GM12892 (cell line): ENCODE measurements at places on chromosomes 7 and 10.

GRCh38 chr10:70283445-70284399 is at the start of gene NPFFR1:
TSS of gene NPFFR1 (minus strand) at chr10:70284004. CDS start at chr10:70283676, 328 bp downstream.
- no peak for DNase-seq

GRCh38 chr7:28625432-28625831 is 213.1 kb downstream of the CREB5 start:
- DNase-seq: no peak

- no peak for DNase-seq
Measured at GRCh38 chr7:74199551-74200355, 10.1 kb upstream of the LAT2 start.

GRCh38 chr7:43742692-43743091 is 13.4 kb upstream of the COA1 start:
- no peak for DNase-seq

DNA sequence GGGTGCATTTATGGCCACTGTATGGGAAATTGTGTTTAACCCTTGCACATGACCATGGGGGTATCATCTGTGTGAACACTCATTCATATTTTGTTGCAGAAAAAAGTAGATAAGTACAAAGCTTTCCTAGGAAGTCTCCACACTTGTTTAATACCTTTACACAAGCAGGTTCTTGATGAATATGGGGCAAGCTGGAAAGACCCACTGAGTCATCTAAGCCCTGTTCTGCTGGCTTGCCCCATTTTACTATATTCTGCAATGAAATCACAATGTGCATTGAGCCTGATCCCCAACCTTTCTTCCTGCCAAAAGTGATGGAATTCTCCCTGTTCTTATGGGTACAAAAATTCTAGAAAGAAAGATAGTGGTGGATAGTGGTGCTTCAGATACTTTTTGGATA is 99.8 kb downstream of the CCDC71L start:
- no peak for DNase-seq

DNA sequence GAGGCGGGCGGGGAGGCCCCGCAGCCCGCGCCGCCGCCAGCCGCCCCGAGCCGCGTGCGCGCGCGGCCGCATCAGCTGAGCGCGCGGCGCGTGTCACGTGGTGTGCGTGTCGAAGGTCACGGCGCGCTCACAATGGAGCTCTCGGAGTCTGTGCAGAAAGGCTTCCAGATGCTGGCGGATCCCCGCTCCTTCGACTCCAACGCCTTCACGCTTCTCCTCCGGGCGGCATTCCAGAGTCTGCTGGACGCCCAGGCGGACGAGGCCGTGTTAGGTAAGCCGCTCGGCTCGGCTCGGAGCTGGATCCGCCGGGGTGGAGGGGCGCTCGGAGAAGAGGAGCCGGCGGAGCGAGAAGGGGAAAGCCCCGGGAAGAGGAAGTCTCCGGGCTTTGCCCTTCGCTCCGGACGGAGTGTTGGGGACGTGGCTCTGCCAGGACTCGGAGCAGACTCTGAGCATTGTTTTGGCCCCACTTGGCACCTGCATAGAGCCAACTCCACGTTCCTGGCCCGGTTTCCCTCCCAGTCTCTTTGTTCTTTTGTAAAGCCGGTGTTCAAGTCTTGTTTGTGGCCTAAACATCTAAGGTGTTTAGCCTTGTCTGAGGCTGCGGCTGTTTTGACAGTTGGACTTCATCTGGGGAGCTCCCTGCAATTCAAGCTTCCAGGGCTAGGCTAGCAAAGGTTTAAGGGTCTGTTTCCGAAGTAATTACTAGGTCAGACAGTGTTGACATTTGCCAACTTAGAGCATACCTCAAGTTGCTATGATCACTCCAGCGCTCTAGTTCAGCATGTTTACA is at the start of gene COMMD3:
Gene COMMD3 (plus strand): TSS at position 103 of the 790 bp plus-strand sequence. CDS start 30 bp downstream, at position 133.
- no peak for DNase-seq

DNA sequence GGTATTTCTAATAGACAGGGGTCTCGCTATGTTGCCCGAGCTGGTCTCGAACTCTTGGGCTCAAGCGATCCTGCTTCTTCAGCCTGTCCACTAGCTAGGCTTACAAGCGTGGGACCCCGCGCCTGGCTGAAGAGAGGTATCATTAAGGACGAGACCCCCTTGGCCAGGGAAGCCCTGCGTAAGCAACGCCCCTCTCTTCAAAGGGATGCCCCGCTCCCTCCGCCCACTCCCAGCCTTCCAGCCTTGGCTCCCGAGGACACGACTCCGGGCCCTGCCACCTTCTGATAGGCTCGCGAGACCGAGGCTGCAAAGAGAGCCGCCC is 220 bp upstream of the ZKSCAN5 start:
- peak; percentile 94 for DNase-seq

DNA sequence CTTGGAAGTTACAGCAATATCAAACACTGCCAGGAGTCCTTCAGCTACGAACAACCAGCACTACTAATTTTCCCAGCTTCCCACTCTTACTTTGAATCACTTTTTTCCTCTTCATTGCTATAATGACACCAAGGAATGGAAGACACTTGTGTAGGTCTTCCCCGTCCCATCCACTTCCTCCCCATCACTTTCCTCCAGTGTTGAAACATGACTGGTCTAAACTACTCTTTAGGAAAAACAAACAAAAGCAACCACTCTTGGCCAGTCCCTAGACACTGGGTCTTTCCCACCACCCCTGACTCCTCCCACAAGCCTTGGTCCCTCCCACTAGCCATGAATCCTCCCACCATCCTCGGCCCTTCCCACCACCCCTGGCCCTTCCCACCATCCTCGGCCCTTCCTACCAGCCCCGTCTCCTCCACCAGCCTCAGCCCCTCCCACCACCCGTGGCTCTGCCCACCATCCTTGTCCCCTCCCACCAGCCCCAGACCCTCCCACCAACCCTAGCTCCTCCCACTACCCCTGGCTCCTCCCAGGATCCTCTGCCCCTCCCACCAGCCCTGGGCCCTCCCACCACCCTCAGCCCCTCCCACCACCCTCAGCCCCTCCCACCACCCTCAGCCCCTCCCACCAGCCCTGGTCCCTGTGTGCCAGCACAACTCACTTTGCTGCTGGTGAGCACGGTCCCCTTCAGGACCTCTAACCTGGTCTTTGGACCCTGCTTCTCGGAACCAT is 68.5 kb downstream of the CXCL12 start:
- DNase-seq: no peak

GRCh38 chr10:124693396-124693795 is 50.8 kb downstream of the FAM53B start:
- no peak for DNase-seq

- no peak for DNase-seq
Measured at GRCh38 chr7:35657125-35657524, 37.8 kb downstream of the HERPUD2 start.

GRCh38 chr7:36925207-36925606 is 200.9 kb upstream of the AOAH start:
- DNase-seq: no peak

DNA sequence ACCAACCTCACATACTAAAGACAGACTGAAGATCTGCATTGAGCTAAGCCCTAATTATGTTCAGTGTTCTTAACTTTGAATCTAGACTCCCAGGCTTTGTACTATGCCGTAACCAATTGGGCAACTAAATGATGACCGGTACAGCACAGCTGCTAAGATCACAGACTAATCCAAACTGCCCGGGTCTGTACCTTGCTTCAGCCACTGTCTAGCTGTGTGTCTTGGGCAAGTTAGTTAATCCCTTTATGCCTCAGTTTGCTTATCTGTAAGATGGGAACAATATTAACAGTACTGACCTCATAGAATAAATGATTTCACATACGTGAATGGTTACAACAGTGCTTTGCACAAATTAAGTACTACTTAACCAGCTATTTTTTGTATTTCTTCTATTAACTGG is 205.8 kb upstream of the NFE2L3 start:
- no peak for DNase-seq

DNA sequence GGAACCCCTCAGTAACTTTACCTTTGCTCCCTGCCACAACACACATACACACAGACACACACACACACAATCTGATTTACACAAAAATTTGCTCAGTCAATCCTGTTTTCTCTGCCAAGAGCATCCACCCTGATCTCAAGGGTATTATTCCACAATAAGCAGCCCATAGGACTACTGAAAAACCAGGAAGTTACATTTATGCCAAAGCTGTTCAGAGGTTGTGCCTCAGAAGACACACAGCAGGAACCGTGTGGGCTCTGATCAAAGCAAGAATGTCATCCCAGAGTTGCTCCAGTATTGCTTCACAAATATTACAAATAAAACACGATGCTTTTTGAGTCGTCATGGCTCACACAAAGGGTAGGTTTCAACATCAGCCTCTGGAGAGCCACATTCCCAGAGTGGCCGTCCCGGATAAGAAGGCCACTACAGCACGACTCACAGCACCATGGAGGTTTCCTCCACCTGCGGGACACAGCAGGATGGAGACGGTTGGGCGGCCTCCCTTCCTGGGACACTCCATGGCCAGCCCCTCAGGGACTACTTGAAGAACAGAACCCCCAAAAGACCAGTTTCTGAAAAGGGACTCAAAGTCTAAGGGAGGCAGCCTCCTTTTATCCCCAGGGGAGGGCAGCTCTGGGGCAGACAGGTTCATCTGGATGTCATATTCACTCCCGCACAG is 1.6 kb downstream of the AIFM2 start:
- no peak for DNase-seq
